ENCODE measurements at places on chromosomes 3 and 15.

DNA sequence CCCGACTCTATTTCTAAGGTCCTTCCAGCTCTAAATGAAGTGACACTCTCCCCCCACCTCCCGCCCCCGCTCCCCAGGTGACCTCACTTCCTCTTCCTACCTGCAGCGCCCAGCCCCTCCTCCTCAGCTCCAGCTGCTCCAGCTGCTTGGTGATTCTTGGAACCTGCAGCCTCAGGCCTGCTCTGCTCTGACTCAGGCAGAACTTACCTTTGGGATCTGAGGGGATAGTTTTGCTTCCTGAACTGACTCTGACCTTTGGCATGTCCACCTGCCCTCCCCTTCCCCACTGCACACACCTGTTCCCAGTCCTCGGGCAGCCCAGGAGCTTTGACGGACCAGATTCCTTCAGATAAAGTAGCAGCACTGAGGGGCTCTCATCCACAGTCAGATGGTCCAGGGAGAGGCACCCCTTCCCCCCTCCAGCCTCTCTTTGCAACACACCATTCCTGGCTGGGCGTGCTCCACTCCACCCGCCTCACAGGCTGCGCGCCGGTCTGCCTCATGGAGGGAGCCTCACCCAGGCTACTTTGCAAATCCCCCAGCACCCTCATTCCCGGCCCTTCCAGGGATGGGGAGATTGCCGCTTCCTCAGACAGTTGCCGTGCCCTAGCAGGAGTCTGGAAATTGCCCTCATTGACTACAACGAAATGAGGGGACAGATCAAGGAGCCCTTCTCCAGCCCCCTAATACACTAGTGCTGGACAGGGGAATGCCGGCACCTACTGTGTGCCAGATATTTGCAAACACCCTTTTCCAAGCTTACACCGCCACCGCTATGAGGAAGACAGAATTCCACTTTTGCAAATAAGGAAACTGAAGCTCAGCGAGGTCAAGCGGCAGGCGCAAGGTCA, 692 bp upstream of the C15orf39 start:
- DNase-seq, result peak; percentile 53

DNA sequence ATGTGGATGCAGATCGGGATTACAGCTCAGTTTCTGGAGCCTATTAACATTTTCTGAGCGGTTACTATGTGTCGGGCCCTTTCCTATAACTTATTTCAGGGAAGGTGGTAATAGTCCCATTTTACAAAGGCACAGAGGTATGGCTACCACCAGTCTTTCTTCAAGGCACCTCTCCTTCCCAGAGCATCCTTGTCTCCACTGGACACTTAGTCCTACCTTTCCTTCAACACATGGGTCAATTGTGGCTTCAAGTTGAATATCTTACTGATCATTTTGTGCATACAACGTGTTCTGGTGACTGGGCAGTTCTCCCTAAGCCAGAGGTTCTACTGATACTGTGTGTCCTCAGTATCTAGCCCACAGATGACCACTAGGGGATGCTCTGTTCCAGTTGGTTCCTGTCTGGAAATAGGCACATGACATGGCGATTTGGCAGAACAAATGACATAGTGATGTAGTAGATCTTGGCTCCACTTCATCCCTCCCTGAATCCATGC, 60.7 kb upstream of the CMTM8 start:
- DNase-seq, result peak; percentile 11

- no peak for DNase-seq
Measured at GRCh38 chr15:101318839-101319238, 23.8 kb upstream of the SNRPA1 start.

DNA sequence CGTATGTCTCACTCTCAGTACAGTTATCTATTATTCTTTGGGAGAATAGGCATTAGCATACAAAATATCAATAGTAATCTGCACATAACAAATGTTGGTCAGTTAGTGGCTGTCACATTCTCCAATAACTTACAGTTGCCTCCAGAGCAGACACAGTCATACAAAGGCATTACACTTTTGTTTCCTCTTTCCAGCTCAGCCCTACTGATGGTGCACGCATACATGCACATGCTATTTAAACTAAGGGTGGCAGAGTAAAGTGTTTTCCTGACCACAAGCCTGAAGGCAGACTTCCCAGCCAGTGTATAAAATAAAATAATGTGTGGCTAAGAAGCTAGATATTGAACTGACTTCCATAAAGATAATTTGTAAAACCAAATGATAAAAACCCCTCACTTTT, 47.6 kb downstream of the PHLDB2 start:
- DNase-seq, result no peak

- DNase-seq, result no peak
Measured at GRCh38 chr3:114498539-114499370, 204.9 kb downstream of the TIGIT start.

GRCh38 chr3:46389306-46389705, 17.6 kb downstream of the CCR5AS start:
- no peak for DNase-seq

DNA sequence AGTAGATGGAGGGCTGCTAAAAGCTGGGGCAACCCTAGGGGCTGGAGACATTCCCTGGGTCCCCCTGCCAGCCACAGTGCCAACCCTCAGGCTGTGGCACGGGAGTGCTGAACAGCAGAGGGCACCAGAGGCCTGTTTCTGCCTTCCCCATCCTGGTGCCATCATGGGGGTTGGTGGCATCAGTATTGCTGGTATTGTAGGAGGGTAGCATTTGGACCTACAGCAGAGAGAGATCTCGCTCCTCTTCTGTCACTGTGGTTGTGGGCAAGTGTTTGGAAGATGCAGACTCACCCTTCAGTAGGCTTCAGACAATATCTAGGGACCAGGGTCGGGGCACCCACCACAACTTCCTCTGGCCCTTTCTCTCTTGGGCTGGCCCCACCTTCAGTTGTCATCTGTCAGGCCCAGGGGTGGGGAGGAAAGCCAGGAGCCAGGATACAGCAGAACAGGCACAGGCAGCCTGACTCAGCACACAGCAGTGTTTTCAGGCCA, 123.5 kb downstream of the RPLP1 start:
- DNase-seq, result peak; percentile 67

- DNase-seq, result no peak
Measured at GRCh38 chr3:119315600-119316312, 21.6 kb downstream of the ARHGAP31 start.

- no peak for DNase-seq
Measured at GRCh38 chr3:191502583-191502982, 41.6 kb downstream of the PYDC2 start.

GRCh38 chr3:129598000-129598381, 8.5 kb downstream of the PLXND1 start:
- DNase-seq, result no peak

DNA sequence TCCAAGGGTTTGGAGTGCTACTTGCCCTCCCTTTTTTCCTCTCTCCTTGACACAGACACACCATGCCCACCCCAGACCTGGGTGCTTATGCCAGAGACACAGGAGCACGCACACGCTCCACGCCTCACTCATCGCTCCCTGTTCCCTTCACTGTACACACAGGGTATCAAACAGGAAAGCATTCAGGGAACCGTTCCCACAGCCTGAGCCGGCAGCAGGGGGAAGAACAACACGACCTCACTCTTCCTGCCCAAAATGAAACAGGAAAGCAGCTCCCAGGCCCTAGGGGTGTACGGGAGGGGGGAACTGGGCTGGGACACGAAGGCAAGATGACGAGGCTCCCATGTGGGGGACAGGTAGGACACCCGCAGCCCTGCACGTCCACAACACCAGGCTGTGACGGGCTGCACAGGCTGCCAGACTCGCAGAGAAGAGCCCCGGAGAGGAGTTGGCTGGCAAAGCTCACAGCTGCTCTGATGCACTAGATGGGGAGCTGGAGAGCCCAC, 11.2 kb downstream of the DLL4 start:
- DNase-seq, result peak; percentile 15

- DNase-seq, result no peak
Measured at GRCh38 chr3:160648701-160649100, 28.3 kb upstream of the ARL14 start.

DNA sequence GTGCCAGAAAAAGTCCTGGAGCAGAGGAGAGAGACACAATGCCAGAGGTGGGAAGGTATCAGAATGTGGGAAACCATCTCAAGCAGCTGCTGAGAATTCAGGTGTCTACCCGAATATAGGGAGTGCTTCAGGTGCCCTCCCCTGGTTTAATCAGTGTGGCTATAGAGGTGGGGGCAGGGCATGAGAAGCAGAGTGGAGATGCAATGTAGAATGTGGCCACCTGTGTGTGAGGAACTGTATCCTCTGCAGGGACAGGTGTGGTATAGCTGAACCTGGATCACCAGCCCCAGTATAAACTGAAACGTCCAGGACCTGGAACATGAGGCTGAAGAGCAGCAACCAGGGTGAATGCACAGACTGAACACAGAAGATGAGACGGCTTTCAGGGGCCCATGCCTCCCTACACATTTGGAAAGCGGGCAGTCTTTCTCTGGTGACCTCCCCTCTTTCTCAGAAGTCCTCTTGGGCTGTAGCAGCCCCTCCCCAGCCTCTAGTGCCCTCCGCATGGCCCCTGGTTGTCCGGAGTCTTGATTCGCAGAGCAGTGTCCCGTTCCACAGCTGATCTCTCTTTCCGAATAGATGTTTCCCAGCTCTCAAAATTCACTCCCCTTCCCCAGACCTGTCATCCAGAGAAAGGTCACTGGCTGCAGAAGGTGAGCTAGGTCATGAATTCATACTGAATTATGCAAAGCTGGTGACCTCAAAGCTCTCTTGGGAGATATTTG, 103.1 kb downstream of the ABHD5 start:
- DNase-seq, result no peak

GRCh38 chr3:52406791-52407510, 38.0 kb downstream of the SEMA3G start:
- DNase-seq, result no peak

- no peak for DNase-seq
Measured at GRCh38 chr3:9837701-9838582, 5.9 kb downstream of the RPUSD3 start.

GRCh38 chr3:142086581-142087090, 62.7 kb downstream of the TFDP2 start:
- no peak for DNase-seq

DNA sequence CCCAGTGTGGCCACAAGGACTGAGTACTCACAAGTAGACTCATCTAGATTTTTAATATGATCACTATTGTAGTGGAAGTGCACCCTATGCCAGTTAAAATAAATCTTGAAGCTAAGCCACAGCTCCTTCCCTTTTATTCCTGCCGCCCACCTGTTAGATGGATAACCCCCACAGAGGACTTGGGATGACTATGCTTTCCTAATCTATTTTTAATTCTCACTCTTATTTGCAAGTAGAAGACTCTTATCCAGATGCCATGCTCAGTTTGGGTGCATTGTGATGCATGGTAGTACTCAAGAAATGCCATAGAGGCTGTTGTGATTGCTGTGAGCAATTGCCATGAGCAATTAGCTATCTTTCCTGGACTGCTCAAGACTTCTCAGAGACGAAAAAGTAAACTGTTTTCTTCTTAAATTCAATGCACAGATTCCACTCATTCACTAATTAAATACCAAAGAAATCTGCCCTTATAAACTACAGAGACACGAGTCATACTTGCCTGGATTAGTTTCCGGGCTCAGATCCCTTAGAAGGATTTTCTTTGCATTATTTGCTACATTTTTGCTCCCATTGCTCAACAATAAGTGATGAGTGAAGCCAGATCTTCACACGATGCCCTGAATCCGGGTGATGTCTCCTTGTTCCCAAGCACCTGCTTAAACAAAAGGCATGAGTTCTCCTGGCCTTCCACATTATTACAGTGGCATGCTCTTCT, 472.1 kb downstream of the SOX2 start:
- DNase-seq, result no peak

DNA sequence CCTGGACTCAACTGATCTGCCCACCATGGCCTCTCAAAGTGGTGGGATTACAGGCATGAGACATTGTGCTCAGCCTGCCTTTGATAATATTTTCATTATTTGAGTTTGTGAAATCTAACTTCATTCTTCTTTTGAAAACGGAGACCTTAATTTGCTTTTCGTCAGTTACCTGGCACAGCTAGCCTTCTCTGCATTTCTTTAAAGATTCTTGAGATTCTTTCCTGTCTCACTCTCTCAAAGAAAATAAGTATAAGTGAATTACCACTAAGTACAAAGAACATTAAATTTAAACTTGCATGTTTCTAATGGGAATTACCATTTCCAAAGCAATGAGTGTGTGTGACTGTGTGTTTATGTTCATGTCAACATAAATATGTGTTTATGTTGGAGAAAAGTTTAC, 187.9 kb downstream of the NFKBIZ start:
- no peak for DNase-seq

GRCh38 chr3:13703071-13703470, 154.1 kb downstream of the FBLN2 start:
- no peak for DNase-seq

- DNase-seq, result no peak
Measured at GRCh38 chr3:11808231-11808630, 38.5 kb downstream of the TAMM41 start.
